ENCODE measurements at places on chromosomes 11 and 22.

- ATAC-seq: no peak
Observed at GRCh38 chr11:113907681-113908080, 3.1 kb downstream of the HTR3B start.

DNA sequence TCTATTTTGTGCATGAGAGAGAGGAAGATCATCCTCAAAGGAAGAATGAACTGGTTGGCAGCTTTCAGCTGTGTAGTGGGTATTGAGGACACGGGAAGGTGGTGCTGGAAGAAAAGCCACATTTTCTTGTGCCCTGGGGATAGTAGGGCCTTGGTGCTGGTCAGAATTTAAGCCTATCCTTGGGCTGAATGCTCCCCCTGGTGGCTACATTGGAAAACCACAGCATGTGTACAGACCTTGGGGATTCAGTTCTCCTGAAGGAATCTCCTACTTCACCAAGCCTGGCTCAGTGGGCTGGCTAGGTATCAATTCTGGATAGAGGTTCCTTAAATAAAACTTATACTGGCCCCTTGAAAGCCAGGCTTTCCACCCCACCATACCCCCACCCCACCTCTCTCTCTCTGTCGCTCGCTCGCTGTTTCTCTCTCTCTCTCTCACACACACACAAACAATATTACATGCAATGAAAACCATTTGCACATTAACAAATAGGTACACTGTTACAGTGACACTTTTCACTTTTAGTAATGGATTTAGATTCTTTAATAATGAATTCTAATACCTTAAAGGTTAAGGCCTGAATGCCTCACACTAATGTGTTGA, 2.8 kb upstream of the OR51M1 start:
- ATAC-seq: peak; percentile 100

DNA sequence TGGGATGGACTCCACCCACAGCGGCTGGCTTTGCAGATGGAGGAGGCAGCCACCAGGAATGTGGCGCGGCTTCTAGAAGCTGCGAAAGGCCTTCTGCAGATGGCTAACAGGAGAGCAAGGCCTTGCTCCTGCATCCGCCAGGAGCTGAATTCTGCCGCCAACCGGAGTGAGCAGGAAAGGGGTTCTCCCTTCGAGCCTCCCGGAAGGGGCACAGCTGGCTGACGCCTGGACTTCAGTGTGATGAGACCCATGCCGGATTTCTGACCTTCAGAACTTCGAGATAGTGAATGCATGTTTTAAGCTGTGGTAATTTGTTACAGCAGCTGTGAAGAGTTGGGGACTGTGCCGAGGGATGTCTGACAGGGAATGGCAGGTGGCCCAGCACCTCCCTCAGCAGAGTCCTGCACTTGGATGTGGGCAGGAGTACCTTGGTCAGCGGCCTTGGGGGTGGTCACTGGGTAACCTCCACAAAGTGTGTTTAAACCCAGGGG, 7.7 kb downstream of the TBC1D22A start:
- ATAC-seq: no peak

- ATAC-seq: no peak
Observed at GRCh38 chr11:1530686-1531448, 41.2 kb downstream of the DUSP8 start.

GRCh38 chr11:76266286-76267100, 60.2 kb upstream of the WNT11 start:
- peak; percentile 62 for ATAC-seq

DNA sequence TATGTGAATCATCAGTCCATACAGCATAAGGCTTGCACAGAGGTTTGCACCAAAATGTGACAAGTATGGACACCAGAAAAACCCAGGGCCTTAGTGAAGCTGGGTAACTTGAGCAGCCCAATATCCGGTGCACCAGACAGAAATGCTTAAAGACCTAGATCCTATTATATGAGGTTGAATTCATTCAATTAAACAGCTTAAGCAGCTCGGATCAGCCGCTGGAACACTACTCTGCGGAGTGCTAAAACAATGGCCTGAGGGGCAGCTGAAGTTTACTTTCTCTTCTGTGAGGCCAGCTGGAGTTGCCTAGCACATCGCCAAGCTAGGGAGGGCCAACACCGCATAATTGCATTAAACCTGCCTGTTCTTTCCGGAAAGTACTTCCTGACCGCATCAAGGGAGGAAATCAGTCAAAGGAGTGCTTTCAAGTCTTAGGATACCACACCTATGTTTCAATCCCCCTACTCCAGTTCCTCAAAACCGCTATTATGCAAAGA, 17.0 kb upstream of the FAM181B start:
- peak; percentile 66 for ATAC-seq

GRCh38 chr11:120707663-120708062, 196.1 kb downstream of the GRIK4 start:
- no peak for ATAC-seq

GRCh38 chr11:119324189-119324588, 7.3 kb upstream of the MCAM start:
- ATAC-seq: peak; percentile 10

DNA sequence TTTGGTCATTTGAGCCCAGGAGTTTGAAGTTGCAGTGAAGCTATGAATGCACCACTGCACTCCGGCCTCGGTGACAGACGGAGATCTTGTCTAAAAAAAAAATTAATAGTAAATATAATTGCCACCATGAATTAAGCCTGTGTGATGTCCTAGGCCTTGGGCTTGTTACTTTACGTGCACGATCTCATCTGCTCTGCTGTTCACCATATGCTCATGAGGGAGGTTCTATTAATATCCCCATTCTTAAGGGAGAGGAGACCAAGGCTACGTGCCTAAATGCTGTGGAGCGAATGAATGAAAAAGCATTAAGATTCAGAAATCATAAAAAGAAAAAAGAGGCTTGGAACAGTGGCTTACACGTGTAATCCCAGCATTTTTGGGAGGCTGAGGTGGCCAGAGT, 2.6 kb upstream of the ATG2A start:
- no peak for ATAC-seq

DNA sequence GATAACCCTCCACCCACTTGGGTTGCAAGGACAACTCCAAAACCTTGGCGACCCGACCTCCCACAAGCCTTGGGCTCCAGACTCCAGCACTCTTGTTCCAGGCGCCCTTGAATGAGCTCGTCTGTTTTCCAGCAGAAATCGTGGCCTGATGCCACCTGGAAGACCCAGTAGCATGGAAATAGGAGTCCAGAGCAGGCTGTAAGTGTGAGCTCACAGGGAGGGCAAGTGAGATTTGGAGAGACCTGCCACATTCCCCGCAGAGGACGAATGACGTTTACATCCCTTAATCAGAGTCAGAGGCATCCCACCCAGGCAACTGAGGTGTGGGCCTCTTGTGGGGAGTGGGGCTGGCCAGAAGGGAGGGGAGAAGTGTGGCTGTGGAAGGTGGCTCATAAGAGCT, 71.9 kb downstream of the LDLRAD3 start:
- ATAC-seq: no peak

DNA sequence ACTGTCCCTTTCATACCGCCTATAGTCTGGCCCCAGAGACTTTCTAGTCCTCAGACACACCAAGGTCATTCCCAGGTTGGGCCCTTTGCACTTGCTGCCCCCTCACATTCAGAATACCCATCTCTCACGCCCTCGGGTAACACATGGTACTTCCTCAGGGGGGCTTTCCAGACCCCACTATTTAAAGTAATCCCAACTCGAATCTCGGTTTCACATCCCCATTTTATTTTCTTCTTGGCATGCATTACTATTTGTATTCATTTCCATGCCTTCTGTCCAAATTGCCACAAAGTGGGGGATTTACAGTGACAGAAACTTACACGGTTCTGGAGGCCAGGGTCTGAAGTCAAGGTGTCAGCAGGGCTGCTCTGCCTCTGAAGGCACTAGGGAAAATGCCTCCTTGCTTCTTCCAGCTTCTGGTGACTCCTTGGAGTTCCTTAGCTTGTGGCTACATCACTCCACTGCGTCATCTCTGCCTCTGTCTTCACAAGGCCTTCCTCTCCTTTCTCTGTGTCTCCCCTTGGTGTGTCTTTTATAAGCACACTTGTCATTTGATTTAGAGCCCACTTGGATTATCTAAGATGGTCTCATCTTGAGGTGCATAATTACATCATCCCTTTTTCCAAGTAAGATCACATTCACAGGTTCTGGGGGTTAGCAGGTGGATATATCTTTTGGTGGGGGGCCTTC, 15.1 kb downstream of the RCN1 start:
- ATAC-seq: no peak

- ATAC-seq: no peak
Observed at GRCh38 chr11:125583496-125583895, 9.2 kb upstream of the STT3A start.

DNA sequence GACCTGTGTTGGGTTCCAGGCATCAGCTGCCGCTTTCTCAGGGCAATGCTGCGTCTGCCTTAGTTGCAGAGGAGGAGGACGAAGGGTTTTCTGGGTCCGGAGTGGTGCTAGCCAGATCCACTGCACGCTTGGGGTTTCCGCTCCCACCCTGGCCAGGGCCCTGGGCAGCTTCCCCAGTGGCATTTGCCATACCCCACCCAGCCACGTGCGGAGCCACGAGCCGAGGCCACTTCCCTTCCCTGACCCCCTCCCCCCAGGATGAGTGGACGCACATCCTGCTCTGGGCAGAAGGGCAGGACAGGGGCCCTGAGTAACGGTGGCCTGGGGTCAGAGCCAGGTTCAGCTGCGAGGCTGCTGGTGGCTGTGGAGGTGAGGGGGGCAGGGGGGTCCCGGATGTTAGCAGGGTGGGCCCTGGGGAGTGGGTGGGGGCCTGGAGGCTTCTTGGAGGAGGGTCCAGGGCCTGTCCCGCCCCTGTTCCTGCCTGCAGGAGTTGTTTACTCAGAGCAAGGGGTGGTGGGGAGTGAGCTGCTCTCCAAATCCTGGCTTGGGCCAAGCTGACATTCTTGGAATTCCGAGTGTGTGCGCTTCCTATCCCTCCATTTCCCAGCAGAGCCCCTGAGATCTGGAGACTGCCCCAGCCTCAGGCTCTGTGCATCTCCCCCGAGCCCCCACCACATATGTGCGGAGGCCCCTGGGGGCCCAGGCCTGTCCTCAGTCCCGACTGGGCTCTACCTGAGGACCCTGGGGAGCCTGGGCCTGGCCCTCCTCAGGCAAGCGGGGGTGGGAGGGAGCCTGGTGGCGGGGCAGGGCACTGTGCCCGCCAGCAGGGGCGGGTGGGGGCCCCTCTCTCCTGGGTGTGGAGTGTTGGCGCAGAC, 1.4 kb downstream of the TSPAN4 start:
- ATAC-seq: peak; percentile 70

DNA sequence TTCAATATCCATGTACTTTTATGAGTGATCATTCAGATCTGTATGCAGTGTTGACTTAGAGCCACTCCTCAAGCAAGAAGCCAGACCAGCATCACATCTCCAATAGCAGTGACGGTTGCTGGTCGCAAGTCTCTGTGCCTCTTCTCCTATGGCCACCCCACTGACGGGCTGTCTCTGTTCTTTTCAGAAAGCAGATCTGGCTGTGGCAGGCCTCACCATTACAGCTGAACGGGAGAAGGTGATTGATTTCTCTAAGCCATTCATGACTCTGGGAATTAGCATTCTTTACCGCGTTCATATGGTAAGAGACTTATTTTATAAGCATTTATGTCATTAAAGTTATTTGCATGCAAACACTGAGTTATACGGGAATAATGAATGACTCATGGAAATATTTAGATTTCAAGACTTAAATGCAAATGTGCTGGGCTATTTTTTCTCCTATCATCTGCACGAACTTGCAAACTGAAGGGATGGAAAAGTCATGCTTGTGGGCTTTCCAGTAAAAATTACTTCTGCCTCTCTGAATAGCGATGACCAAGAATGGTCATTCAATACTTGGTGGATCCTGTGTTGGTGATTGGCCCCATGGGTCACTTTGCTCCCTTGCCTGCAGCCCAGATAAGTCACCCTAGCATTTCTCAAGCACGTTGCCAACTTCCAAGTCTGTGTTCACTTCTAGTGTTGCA, 83.6 kb upstream of the TBCEL start:
- ATAC-seq: no peak

DNA sequence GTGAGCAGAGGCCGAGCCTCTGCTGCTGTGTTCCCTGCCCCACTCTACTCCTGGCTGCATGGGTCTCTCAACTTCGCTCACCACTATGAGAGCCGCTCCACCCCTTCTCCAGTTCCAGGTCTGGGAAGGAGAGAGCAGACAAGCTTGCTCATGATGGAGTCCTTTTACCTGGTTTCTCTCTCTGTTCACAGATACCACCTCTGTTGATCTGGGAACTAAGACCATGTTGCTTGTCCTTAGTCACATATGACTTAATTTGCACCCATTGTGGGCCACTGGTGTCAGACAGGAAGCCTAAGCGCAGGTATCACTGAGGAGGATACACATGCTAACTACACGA, 26.8 kb downstream of the MCM5 start:
- ATAC-seq: no peak

GRCh38 chr11:58495906-58496305, 12.0 kb downstream of the OR5B21 start:
- ATAC-seq: no peak

- ATAC-seq: no peak
Observed at GRCh38 chr11:26150031-26150430, 181.9 kb upstream of the ANO3 start.

GRCh38 chr22:46044621-46045458, 67.9 kb upstream of the WNT7B start:
- ATAC-seq: no peak

DNA sequence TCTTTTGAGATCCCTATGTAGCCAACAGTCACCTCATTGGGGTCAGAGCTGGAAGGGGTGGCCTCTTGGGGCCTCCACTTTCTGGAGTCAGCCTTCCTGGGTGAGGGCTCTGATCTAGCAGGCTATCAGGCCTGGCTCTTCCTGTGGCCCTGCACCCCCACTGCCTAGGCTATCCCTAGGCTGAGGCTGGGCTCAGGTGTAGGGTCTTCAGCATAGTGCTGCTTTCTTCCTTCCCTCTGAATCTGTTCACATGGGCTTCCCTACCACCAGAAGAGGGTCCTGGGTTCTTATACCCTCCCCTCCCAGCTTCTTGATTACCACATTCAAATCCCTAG, 456 bp upstream of the SPI1 start:
- ATAC-seq: no peak

GRCh38 chr11:116199182-116199581, 573.6 kb downstream of the BUD13 start:
- peak; percentile 35 for ATAC-seq

DNA sequence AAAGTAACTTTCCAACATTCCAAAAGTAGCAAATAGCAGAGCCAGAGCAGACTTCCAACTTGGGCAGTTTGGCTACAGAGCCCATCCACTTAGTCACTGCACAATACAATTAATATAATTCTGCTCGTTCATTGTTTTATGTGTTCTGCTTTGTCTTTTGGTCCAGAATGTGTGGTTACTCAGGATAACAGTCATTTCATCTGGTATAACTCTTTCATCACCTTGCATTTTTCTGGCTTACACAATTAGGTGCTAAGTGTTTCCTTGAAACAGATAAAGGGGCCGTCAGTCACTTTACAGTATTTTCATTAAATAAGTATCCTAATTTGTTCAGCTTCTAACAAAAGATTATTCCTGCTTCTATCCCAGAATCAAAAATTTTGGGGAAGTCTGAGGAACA, 87.2 kb downstream of the LARGE2 start:
- ATAC-seq: no peak

Data from SK-N-SH treated with all-trans-retinoic acid at 6 μM for 48 hours (cell line).